RWPE1 (cell line): ENCODE measurements at places on chromosomes 7 and 10.

- DNase-seq, result no peak
Observed at GRCh38 chr10:33279276-33279675, 55.2 kb downstream of the NRP1 start.

- DNase-seq, result no peak
Observed at GRCh38 chr10:98086837-98087708, 47.4 kb upstream of the R3HCC1L start.

- DNase-seq, result no peak
Observed at GRCh38 chr10:133421336-133422222, 2.8 kb downstream of the SPRN start.

DNA sequence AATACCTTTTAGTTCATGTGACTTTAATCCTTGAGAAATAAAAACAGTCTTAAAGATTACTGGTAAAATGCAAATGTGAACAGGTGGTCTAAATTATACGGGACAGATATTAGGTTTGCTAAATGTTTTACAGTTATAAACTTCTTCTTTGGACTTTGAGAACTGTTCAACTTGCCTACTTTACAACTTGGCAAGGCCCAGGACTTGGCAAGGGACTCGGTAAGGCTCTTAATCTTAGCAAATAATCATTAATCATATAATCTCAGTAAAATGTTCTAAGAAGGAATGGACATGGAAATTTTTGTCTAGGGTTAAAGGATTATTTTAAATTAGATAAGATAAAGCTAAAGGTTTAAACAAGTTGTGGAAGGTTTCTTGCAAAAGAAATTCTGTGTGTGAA, 4.8 kb upstream of the UBE2D4 start:
- DNase-seq, result no peak

DNA sequence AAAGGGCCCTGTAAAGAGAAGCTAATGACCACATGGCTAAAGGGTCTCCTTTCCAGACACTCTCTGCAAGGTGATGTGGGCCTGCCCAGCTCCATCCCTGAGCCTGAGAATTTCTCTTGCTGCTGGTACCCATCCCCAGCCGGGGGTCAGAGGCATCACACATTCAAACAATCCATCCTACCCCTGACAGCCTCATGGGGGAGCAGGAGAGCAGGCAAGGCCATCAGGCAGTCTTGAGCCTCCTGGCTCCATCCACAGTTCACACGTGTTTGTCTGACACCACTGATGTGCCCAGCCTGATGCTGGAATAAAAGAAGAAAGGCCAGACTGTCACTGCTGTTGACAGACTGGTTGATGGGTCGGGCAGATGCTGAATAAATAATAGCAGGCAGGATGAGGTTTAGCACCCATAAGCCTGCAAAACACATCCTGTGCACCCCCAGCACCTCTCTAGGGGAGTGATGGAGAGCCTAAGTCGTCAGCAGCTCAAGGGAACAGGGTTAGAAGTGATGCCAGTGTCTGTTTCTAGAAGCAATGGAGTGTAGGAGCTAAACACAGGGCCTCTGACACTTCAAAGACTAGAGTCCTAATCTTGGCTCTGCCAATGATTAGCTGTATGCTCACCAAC, 43.5 kb downstream of the TLL2 start:
- peak; percentile 63 for DNase-seq

- no peak for DNase-seq
Observed at GRCh38 chr7:133961724-133962123, 165.4 kb upstream of the LRGUK start.

- DNase-seq, result no peak
Observed at GRCh38 chr7:17319164-17320101, 21.0 kb downstream of the AHR start.

GRCh38 chr10:49688920-49689319, 9.5 kb downstream of the C10orf53 start:
- no peak for DNase-seq

DNA sequence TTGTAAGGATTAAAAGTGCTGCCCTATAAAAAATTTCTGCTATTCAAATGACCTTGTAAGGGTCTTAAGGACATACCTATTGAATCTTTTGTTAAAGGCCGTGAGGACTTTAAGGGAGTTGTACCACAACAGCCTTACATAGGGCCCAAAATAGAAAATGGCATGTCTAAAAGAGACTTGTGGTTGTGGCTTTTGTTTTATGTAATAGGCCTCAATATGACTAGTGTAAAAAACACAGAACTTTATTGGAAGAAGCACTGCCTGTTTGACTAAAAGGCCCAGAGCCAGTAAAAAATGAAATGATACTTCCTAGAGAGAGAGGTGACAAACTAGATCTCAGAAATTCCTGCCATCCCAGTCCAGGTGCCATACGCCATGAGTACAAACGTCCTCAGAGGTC, 286.6 kb downstream of the SEMA3D start:
- no peak for DNase-seq

- peak; percentile 72 for DNase-seq
Observed at GRCh38 chr7:130008941-130009847, 42.0 kb downstream of the ZC3HC1 start.

DNA sequence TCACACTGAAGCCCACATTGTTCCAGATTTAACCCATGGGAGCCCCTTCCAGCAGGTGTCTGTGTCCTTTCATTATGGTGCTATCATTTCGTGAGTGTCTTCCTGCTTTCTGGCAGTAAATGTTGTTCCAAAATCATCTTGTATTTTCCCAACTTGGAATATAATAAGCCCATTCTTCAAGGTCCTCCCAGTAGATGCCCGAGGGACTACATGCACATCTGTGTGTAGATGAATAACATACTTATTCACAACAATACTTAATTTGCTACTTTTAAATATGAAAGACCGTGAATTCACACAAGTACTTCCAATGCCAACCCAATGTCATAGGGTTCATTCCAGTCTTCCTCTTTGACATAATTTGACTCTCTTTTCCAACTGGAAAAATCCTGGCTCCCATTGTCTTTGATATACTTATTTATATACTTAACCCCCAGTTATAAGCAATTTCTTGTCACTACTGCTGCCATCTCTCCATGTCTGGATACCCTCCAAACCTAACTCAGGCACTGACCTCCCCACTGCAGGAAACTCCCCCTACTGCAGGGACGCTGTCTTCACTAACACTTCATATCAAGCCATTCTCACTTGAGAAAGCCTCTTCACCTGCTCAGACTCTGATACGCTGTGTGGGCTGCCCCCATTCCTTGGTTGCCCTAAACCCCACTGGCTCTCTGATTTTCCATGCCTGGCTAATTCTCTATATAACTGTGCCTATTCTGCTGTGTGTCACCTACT, 1119.2 kb downstream of the CNTNAP2 start:
- DNase-seq, result no peak

- no peak for DNase-seq
Observed at GRCh38 chr10:121690152-121690848, 92.1 kb upstream of the FGFR2 start.

DNA sequence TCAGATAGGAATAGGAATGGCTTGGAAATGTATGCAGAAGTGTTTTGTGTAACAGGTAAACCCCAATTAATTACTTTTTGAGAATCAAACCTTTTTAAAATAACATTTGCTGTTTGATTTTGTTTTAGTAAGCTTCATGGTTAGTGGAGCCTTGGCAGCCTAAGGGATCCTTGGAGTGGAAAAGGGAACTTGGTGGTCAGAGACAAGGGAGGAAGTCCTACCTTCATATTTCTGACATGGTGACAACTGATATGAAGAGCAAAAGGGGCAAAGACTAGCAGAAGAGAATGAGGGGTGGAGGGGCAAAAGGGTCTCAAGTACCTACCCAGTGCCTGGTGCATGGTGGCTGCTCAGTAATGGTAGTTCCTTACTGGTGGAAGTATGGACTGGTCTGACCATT, 32.3 kb downstream of the AHCYL2 start:
- no peak for DNase-seq

DNA sequence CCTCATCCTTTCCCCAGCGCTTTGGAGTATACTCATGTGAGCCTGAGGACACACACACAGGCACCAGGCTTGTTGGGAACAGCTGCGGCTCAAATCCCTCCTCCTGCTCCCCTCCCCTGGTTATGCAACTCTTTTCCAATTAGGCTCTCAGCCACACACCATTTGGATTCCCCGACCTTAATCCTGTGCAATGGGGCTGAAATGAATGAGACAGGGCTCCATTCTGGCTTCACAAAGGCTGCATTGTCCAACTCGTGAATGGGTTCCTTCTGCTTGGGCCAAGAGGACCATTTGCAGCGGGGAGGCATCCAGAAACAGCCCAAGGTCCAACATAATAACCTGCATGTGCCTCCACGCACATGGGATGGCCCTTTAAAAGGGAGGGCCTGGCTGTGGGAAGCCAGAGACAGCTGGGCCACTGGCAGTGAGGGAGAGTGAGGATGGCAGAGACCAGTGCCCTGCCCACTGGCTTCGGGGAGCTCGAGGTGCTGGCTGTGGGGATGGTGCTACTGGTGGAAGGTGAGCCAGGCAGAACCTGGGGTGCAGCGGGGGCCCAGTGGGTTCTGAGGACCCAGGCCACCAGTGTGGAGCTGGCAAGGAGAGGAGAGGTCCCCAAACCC, at the start of gene RGR:
TSS of gene RGR (plus strand) at position 403 of the 620 bp plus-strand sequence. CDS start at position 441, 38 bp downstream.
- no peak for DNase-seq

DNA sequence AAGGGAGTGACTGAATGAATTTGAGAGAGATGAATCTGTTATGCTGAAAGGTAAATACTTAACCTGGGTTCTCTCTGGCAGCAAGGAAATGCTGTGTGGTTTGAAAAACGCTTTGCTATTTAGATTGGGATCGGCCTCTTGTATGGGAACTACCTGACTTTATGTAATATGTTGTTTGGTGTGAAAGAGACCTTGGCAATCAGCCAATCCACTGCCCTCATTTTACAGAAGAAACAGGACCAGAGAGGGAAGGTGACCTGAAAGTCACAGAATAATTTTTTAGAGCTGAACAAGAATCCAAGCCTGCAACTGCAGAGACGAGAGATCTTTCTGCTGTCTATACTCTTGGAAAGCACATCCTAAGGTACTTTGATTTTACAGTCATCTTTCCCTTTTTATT, 1.0 kb downstream of the BUD31 start:
- peak; percentile 39 for DNase-seq

DNA sequence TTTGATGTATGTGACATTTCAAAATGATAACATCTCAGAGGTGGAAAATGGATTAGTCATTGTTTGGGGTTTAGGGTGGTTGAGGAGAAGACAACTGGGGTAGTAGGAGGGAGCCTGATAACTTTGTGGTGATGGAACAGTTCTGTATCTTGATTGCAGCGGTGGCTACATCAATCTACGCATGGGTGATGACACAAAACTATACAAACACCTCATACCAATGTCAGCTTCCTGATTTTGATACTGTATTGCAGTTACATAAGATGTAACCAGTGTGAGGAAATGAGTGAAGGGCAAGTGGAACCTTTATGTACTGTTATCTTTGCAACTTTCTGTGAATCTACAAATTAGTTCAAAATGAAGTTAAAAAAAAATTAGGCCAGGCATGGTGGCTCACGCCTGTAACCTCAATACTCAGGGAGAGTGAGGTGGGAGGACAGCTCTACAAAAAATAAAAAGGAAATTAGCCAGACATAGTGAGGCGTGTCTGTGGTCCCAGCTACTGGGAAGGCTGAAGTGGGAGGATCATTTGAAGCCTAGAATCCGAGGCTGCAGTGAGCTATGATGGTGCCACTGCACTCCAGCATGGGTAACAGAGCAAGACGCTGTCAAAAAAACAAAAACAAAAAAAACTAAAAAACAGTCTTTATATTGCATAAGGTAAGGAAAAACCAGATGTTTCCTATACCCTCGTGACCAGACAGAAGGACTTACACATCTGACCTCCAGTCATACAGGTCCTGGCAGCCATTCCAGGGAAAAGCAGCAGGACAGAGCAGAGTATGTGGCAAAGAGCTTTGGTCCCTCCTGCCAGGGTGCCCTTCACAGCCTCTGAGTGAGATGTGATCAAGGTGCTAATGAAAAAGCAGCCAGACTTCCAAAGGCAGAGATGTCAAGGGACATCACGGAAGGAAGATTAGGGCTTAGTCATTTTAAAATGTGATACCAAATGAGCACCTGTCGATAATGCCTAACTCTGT, 50.8 kb downstream of the CYTH3 start:
- no peak for DNase-seq

GRCh38 chr10:90047243-90047729, 345.9 kb downstream of the KIF20B start:
- no peak for DNase-seq

DNA sequence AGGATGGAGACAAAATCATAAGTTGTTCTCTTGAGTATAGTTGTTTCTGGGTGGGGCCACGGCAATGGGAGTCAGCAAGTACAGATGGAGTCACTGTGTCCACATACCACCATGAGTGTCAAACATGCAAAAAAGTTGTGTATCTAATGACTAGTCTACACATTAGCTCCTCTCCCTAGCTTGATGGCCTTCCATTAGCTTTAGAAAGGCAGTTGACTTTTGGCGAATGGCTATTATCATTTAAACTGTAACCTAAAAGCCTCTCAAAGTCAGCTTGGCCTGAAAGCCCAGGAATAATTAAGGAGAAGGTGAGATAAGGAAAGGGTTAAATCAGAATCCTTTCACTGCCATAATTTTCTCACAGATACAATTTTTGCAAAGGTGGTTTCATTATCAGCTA, 95.5 kb upstream of the MEOX2 start:
- no peak for DNase-seq

DNA sequence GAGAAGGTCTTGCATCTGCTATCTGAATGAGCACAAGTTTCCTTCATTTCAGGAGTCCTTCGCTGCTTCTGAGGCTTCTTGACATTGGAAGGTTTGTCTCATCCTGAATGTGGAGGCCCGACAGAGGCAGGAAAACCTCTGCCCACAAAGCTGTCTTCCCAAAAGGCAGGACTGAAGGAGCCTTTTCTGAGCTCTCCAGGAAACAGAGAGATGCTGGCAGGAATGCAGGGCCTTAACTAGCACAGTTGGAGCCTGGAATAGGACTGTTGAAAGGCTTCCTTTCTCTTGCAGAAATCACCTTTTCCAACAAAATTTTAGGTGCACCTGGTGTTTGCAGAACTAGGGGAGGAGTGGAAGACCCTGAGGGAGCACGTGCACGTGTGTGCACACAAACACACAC, 637.4 kb upstream of the MKI67 start:
- DNase-seq, result no peak

DNA sequence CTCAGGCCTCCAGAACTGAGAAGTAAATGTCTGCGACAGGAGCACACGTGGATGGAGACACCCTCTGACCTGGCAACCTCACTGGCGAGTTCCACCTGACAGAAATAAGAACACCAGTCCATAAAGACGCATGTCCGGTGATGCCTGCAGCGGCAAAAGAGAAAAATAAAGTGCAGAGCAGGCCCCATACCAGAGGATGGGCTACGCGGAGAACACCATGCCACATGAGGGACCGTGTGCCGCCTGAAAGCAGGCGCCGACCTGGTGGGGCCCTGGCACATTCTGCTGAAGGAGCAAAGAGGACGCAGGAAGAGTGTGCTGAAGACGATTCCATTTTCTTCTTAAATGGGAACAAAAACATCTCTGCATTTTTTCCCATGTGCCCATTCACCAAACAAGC, 105.0 kb downstream of the VIPR2 start:
- DNase-seq, result no peak

GRCh38 chr7:110417611-110418010, 673.3 kb upstream of the LRRN3 start:
- DNase-seq, result no peak
